ENCODE measurements at places on chromosomes 3 and 15. TPM values are rescaled to one million over a fixed set of nuclear protein-coding genes. Genes with fewer than 3 reads are reported as not detected.
A peak's percentile ranks its signal among the peaks of the same experiment; 100 is the strongest.

DNA sequence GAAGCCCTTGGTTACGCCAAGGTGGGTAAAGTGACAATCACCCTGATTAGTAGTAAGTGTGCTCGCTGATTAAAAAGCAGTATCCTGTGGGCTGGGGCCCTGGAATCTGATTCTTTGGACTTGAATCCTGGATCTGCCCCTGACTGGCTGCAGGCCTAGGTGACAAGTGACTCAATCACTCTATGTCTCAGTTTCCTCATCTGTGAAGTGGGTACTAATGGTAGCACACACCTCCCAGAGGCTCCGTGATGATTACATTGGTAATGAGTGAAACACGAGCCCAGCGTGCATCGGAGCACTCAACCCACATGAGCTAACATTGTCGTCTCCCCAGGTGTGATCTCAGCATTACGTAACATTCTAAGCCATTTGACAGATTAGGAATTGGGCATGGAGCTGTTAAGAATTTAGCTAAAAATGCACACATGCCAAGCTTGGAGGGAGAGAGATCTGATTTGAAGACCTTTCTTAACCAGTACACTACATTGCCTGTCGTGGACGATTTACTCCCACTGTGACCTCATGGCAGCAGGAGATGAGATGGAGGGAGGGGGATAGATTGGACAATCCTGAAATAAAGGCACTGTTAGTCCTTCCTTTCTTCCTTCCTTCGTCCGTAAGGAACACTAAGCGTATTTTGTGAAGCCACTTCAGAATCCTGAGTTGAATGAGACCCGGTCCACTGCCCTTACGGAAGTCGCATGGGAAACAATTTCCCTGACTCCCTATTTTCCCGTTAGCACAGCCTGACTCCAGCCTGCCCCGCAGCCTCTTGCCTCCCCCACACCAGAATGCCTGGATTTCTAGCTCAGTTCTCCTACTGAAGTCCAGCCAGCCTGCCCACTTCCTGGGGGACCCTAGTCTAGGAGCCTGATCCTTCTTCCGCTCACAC, 32.1 kb downstream of the MGLL start:
- DNase-seq: no peak

GRCh38 chr15:72827226-72827625, 43.7 kb upstream of the ADPGK start:
- DNase-seq: no peak

DNA sequence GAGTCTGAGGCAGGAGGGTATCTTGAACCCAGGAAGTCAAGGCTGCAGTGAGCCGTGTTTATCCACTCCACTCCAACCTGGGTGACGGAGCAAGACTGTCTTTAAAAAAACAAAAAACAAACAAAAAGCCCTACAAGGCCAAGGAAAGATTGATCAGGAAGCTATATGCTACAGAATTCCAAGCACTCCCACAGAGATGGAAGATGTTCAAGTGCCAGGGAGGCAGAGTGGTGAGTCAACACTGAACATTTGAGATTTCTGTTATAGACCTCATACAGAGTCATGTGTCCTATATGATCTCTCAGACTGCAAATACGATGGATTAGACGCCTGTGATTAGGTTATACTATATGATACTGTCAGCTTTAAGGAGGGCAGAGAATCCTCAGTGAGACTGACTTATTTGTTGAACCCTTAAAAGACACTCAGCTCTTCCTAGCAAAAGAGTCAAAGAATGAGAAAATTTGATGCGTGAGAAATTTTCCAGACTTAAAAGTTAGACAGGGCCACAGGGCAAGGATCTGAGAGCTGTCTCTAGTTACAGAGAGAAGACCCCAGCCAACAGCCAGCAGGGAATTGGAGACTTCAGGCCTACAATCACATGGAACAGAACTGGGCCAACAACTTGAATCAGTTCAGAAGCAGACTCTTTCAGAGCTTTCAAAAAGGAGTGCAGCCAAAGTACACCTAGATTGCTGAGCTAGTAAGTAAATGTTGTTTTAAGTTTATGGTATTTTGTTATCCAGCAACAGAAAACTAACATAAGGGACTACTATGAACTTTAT, 107.6 kb downstream of the PIK3CB start:
- no peak for DNase-seq

DNA sequence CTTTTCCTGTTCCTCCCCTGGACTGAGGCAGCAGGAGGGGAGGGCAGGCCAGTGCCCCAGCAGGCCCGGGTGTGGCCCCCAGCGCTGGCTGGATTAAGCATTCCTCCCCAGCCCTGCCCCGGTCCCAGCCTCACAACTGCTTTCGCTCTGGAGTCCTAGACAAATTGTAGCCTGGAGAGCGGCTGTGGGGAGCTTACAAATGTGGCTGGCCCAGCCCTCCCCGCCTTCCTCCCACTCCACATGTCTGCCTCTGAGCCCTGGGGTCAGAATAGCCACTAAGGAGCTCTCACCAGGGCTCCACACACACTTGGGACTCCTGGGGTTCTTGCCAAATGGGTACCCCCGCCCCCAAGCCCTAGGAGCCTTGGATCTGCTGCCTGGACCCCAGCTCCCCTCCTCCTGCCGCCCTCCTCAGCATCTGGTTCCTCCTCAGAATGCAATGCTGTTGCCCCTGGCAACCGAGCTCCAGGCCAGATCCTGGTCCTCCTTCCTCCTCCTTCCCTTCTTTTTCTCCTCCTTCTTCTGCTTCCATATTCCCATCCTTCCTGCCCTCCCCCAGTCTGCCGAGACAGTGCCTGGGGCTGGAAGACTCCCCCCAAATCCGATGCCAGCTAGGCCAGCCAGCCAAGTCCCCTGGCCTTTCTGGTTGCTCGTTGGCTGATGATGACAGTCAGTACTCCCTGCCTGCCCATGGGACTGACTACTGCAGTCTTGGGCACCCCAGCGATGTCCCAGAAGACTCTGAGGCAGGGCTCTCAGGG, 91.1 kb downstream of the LINGO1 start:
- peak; percentile 27 for DNase-seq

DNA sequence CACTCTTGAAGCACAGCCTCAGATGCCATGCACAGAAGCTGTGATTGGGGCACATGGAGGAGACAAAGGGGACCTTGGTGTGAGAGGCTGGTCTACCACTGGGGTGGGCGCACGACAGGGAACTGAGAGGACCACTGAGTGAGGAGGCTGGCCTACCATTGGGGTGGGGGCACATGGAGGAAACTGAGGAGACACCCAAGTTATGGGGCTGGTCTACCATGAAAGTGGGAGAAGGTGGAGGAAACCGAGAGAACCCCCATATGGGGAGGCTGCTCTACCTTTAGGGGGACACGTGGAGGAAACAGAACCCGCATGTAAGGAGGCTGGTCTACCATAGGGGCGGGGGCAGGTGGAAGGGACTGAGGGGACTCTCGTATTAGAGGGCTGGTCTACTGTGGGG, 153.4 kb downstream of the FBLN2 start:
- DNase-seq: no peak

- no peak for DNase-seq
Measured at GRCh38 chr15:99114511-99115299, 9.8 kb downstream of the SYNM start.

The RLBP1 gene
- 0.18 TPM for total RNA-seq

- DNase-seq: no peak
Measured at GRCh38 chr3:18135060-18135814, 289.9 kb downstream of the SATB1 start.

DNA sequence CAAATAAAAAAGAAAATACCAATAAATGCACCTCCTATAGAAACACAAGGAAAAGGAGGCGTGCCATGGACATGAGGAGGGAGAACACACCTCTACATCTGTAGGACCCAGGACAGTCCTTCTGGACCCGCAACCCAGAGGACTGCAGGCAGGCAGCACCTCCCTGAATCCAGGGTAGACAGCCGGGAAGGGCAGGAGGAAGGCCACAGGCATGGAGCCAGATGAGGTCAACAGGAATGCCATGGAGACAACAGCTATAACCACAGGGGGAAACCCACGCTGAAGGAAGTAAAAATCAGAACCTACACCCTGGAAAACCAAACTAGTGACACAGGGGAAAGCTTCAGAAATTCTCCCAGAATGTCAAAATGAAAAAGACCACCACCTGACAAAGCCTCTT, 248.8 kb upstream of the NSMCE3 start:
- no peak for DNase-seq

DNA sequence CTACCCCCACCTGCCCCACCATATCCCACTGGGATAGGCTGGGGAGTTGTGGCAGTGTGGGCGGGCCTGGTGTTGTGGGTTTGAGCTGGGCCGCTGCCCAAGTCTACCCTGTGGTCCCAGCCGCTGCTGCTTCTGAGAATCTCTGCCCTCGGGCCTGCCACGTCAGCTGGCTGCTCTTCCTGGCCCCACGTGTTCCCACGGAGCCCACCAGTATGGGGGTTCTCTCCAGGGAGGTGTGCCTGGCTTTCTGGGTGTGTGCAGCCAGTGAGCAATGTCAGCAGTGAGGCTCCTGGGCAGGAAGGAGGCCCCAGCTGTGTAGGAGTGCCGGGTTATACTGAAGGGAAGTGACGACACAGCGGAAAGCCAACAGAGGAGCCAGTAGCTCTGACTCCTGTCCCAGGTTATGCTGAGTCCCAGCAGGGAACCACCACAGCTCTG, 10.5 kb downstream of the GNAI2 start:
- DNase-seq: no peak

DNA sequence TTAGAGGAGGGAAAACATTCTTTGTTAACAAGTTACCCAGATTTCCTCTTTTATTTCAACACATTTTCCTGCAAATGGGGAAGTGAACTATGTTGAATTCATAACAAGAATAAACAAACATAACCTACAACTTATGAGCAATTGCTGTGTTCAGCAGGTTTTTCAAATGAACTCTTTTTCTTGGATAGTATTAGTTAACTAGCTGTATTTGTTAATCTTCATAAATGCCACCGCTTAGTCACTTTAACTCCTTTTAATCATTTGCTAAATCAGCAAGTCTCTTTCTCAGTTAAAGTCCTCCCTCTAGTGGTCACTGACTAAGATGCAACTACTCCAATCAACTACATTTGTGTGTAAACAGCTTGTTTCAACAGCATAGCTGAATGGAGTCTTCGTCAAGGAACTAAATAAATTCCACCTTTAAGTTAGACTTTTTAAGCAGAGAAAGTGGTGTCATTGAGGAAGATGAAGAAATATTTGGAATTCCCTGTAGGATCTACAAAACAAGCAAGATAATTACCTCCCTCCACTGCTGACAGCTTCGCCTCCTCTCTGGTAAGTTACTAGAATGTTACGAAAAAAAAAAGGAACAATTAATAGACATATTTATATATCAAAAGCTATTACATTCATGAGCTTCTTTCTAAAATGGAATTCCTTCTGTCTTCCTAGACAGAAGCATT, 1122.0 kb downstream of the ROBO1 start:
- DNase-seq: peak; percentile 55

- DNase-seq: no peak
Measured at GRCh38 chr3:139917226-139917785, 17.7 kb upstream of the CLSTN2 start.

- DNase-seq: no peak
Measured at GRCh38 chr3:175389560-175389959, 530.4 kb downstream of the NAALADL2 start.

- no peak for DNase-seq
Measured at GRCh38 chr3:76756577-76756976, 283.3 kb upstream of the ROBO2 start.

DNA sequence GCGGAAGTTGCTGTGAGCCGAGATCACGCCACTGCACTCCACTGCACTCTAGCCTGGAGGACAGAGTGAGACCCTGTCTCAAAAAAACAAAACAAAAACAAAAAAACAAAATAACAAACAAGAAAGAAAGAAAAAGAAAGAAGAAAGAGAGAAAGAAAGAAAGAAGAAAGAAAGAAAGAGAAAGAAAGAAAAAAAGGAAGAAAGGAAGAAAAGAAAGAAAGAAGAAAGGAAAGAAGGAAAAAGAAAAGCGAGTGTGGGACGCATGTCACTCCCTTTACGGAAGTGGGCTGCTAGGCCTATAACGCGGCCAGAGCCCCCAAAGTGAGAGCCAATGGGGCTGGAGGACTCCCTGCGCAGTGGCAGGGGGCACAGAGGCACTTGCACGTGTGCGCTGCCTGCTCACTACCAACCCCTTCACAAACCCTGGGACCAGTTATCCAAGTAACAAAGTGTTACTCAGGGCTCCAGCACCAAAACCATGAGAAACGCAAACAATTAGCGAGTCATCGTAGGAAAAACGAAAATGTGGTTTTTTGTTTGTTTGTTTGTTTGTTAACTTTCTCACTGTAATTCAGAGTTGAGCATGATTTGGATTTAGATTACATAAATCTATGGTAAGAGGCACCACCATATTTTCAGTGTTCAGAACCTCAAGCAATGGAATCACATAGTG, 40.8 kb upstream of the ATP1B3 start:
- no peak for DNase-seq

The ALCAM gene
- total RNA-seq: 68.6 TPM

GRCh38 chr15:50978580-50978979, 70.1 kb downstream of the AP4E1 start:
- DNase-seq: no peak

GRCh38 chr15:68818769-68819494, 1.8 kb downstream of the ANP32A start:
- no peak for DNase-seq

The ACTRT3 gene
- 4.5 TPM for total RNA-seq

The RTP3 gene
- not detected for total RNA-seq

GRCh38 chr3:126208182-126208581, 27.8 kb upstream of the ALDH1L1 start:
- no peak for DNase-seq

GRCh38 chr15:66046751-66047150, 177.5 kb downstream of the RAB11A start:
- DNase-seq: no peak

DNA sequence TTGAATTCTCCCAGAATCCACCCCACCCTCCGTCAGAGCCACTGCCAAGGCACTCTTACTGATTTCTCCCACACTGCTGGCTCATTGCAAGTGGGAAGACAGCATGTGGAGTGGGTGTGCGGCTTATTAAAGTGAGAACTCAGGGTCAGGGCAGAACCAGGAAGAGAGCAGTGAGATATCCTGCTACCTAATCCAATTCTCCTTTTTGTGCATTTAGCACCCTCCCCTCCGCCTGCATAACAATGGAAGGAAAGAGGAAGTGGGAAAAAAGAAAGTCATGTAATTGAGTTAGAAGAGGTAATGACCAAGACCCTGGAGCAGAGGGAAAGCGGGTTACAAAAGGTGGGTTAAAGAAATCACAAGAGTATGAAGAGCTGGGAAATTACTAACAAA, 27.8 kb upstream of the PIK3CB start:
- no peak for DNase-seq

- no peak for DNase-seq
Measured at GRCh38 chr3:8206971-8207617, 294.5 kb upstream of the LMCD1 start.

The C3orf22 gene
- total RNA-seq: 0.18 TPM

DNA sequence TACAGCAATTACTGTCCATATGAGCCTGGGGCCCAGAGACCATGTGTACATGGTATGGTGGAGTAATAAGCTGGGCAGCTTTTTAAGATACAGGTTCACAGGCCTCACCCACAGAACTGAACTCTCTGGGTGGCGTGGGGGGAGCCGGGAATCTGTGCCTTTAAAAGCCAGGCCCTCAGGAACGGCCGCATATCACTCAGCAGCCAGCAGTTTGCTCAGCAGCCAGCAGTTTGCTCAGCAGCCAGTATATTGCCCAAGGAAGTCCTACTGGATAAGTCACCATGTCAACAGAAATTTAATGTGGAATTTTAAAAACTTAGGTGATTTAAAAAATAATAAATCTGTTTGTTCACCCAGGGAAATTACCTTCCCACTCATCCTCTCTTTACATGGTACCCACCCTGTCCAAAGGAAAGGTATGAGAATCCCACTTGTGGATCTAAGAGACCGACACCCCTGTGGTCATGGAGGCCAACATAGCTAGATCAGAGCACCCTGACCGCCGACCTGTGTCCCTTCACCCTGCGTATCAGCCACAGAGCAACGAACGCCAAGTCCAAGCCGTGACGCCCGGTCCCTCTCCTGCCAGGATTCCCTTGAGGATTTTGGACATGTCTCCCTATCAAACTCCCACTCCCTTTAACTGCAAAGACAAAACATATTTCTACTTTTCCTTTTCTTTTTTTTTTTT, 95.7 kb upstream of the CHRM5 start:
- no peak for DNase-seq

All from cerebellum (tissue), 4 donors.